ENCODE measurements at places on chromosomes 16 and 17.
A peak's percentile ranks its signal among the peaks of the same experiment; 100 is the strongest.

GRCh38 chr16:71572497-71573116 lies 4.3 kb downstream of the TAT start:
- DNase-seq: no peak

- DNase-seq: no peak
Observed at GRCh38 chr16:705431-706188, at the start of gene FBXL16. Gene FBXL16 (minus strand): TSS chr16:705801. CDS start chr16:697405, 8,396 bp downstream.

DNA sequence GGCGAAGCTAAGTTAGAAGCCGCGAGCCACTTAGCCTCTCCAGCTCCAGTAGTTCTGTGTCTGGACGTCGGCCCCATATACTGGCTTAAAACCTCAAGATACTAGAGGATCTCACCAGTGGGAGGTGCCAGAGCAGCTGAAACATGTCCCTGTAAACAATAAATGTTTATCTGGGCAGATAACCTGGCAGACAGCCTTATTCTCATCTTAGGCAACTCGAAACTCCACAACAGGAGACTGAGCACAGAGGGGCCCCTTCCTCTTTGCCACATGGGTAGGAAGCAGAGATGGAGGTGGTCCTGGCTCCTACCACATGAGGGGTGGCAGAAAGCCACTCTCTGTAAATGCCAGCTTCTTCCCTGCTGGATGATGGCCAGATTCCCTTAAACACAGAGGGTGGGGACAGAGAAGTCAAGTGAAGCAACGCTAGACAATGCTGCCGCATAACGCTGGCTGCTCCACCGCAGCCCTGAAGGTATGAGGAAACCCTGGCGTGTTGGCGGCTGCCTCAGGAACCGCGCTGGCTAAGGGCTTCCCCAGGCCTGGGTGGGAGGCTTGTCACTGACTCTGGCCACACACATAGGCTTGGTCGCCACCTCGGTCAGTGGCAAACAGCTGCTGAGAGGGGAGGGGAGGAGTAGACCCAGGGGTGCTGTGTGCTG lies 67.9 kb downstream of the HIC1 start:
- no peak for DNase-seq

DNA sequence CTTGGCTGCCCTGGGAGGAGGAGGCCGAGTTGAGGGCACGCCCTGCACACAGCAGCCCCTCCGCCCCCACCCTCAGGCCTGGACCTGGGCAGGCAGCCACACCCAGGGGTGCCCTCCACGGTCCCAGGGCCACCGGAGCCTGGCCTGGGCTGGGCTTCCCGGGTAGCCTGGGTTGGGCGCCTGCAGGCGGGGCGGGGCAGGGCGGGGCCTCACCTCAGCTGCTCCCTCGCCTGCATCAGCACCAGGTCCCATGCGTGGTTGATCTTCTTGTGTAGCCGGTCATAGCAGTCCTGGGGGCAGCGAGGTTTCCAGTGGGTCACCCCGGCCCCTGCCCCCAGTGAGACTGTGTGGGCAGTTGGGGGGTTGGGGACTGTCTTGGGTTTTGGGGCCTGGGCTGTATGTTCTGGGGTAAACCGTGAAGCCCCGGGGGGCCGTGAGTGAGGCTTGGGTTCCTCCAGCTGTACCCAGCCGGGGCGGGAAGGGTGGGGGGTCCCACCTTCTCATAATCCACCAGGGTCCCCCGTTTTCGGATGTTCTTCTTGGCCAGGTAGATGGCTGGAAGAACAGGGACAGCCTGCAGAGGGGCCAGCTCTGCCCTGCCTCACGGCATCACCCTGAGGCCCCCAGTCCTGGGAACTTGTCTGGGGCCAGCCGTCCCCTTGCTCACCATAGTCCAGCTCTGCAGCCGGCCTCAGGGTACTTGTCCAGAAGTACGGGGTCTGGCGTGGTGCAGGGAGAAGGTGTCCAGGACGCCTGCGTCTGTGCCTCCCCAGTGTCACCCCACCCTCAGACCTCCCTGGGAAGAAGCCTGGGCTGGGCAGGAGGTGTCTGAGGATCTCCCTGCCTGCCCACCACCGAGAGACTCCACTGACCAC lies 2.0 kb downstream of the RGS11 start:
- DNase-seq: no peak

DNA sequence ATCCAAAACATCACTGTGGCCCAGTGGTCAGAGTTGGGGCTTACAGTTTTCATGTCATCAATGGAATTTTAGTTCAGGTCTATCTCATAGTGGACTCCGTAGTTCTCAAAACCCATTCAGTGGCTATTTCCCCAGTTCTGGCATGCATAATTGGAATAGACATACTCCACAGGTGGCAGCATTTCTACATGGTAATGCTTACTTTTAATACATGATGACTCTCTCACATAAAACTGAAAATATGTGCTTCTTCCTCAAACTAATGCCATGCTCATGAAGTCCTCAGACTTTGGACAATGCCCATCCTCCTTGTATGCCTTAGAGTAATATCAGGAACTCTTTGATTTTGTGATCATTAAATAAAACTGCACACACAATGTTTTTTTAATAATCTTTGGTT lies 857.4 kb upstream of the GOT2 start:
- no peak for DNase-seq

DNA sequence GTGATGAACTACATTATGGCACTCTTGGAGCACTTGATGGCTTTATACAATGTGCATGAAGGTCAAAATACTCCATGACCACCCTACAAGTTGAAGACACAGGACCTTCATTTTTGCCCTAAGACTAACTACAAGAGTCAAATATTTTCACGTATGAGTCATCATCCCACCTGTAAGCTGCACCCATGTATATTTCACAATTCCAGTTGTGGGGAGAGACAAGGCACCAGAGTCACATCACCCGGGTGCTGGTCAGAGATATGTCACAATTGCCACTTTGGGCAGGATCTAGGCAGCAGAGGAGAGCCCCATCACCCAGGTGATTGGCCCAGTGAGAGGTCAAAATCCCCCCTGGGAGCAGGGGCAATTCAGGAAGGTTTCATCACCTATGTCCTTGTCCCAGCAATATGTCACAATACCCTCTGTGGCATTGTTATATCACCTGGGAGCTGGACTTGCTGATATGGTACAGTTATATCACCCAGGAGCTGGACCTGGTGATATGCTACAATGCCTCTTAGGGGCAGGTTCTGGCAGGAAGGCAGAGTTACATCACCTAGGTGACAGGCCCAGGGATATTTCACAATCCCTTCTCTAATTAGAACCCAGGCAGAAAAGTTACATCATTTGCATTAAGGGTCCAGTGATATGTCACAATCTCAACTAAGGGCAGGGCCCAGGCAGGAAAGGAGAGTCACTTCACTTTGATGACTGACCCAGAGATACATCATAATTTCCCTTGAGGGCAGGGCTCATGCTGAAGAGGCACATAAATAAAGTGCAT lies 1839.2 kb downstream of the TP53TG3F start:
- no peak for DNase-seq

DNA sequence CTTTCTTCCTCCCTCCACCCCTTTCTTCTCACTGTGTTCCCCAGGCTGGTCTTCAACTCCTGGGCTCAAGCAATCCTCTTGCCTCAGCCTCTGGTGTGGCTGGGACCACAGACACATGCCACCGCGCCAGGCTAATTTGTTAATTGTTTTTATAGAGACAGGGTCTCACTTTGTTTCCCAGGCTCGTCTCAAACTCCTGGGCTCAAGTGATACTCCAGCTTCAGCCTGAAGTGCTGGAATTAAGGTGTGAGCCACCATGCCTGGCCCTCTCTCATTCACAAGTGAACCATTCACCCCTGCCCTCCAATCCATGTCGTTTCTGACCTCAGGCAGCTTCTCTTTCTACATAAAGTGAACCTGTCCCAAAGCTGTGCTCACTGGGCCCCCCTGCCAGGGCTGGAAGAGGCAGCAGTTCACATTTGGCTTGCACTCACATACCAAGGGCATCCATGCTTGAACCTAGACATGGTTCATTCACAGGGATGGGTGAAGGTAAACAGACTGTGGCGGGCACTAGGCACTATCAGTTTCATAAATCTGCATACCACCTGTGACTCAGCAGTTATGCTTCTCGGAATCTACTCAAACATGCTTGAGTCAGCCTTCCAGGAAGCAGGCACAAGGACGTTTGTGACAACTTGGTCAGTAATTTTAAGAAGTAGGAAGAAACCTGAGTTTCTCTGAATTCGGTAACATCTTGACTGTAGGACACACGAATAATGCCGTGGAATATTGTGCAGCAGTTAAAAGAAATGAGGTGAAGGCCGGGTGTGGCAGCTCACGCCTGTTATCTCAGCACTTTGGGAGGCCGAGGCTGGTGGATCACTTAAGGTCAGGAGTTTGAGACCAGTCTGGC lies 6.0 kb upstream of the RNF213 start:
- peak; percentile 77 for DNase-seq

GRCh38 chr16:58499092-58499511 lies 841 bp upstream of the NDRG4 start:
- no peak for DNase-seq

DNA sequence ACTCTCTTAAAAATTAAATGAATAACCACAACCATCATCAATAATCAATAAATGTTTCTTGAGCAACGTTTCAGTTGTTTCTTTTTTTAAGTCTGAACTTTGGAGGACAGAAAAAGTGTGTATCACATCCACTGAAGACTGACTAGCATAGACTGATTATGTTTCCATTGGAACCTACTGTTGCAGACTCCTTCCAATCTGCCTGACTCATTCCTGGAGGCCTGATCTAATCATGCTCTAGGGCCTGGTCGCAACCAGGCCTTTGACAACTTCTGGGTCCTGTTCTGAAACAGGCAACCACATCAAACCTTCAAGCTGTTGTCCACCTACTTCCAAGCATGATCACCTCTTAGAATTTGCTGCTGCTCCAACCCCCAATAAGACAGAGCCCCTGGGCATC lies 109.2 kb upstream of the NUDT7 start:
- no peak for DNase-seq

DNA sequence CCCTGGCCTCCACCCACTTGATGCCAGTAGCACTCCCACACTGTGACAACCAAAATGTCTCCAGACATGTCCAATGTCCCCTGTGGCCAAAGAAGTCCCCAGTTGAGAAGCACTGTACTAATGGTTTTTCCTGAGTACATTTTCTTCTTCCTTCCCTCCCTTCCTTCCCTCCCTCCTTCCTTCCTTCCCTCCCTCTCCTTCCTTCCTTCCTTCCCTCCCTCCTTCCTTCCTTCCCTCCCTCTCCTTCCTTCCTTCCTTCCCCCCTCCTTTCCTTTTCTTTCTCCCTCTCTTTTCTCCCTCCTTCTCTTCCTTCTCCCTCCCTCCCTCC lies 76.7 kb upstream of the CDC42EP4 start:
- no peak for DNase-seq

DNA sequence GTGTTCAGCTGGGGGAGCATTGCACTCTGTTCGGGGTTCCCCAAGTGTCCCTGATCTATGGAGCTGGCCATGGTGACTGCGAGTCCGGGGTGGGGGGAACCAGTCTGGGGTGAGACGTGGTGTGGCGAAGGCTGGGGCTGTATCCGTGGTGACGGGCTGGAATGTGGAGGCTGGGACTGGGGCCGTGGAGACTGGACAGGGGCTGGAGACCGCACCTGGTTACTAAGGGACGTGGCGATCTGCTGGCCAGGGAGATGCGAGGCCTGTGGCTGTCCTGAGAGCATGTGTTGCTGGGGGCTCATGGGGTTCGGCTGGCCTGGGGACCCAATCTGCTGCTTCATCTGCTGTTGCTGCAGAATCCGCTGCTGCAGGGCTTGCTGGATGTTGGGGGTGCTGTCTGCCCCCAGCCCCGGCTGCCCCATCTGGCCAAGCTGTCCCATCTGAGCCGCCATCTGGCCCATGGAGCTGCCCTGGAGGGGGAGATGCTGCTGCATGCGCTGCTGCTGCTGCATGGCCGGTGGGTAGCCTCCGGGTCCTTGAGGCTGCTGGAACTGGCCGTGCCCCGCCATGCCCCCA lies 10.6 kb upstream of the TRAP1 start:
- DNase-seq: no peak

DNA sequence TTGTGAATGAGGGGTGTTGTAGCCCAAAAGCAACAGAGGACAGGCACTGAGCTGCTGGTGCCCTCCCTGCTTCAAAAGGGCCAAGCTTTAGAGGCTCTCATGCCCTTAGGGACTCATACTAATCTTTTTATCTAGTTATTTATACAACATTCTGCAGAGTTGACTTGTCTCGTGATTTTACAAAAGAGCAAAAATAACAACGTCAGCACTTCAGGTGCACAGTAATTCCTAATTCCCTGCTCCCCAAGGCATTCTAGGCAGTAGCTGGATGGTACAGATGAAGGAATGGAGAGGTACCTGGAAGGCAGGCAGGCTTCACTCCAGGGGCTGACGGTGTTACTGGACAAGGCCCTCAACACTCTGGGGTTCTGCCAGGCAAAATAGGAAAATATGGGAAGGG lies 406.7 kb upstream of the CCL2 start:
- no peak for DNase-seq

- peak; percentile 27 for DNase-seq
Observed at GRCh38 chr16:69318911-69319289, 7.8 kb downstream of the VPS4A start.

GRCh38 chr17:51335883-51336822 lies 75.8 kb downstream of the UTP18 start:
- DNase-seq: no peak

DNA sequence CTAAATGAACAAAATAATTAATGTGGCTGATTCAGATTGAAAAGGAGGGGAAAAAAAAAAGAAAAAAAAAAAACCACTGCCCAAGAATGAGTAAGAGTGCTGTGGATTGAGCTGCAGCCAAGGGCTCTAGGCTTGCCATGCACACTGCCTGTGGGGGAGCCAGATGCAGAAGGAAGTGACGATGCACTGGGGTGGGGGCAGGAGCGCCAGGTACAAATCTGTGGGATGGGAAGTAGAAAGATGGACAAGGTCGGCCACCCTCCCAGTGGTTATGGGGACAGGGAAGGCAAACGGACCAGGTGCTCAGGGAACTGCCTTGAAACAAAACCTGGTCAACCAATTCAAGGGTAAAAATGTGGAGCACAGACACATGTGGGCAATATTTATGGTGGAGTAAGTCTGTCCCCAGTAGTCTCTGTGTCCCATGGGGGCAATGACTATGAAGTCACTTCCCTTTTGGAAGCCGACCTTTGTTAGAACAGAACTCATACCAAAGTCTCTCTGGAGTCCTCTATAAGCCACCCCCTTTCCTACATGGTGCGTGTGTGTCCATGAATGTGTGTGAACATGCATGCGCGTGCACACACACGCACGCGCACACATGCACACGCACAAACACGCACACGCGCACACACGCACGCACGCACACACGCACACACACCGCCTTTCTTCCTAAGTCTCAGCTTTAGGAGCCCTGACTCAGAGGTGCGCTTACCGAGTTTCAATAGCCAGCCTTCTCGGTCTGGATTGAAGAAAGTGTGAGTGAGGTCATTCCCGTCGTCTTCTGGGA lies 84.3 kb downstream of the CYTH1 start:
- no peak for DNase-seq
